ENCODE measurements at places on chromosomes 5 and 9. TPM values are rescaled to one million over a fixed set of nuclear protein-coding genes. Genes with fewer than 3 reads are reported as not detected.

GLRA1 gene
- not detected for polyA plus RNA-seq

STPG3 gene
- not detected for polyA plus RNA-seq

SURF2 gene
- polyA plus RNA-seq: 14.2 TPM

DNA sequence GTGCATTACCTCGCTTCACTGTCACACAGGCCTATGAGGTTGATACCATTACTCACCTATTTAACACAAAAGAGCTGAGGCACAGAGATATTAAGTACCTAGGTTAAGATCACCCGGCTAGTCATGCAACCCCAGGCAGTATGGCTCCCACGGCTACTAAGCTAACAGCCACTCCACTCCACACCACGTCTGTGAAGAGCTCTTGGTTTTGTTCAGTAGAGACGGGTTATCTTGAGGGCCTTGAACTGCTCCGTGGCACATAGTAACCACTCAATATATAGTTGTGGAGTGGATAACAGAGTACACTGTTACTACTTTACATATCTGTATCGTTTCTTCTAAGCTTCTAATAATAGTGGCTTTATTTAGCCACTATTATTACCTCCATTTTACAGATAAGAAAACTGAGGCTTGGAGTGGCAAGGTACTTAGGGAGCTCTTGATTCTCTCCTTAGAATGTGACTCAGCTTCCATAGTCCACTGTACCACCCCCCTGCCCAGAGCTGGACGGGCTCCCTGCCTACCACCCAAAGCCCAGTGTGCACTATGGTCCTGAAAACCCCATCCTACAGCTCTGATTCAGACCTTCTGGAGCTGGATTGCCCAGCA is 1.0 kb upstream of the CORO2A start:
- DNase-seq: no peak

DNA sequence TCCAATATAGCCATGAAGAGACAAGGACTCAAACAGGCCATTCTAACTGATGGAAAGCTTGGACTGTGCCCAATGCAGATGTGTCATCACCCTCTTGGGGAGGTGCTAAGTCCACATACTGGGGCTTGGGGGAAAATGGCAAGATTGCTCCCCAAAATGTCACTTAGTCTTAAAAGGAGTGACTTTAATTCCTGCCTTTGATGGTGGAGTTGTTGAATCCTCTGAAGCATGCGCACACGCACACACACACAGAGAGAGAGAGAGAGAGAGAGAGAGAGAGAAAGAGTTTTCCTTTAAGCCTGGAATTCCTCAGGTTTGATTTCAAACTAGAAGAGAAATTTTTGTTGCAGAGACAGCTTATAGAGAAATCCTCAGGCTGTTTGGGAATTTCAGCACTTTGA is 161.9 kb upstream of the GAS1 start:
- no peak for DNase-seq

- DNase-seq: no peak
Observed at GRCh38 chr5:138668451-138669380, 84.5 kb upstream of the CTNNA1 start.

DNA sequence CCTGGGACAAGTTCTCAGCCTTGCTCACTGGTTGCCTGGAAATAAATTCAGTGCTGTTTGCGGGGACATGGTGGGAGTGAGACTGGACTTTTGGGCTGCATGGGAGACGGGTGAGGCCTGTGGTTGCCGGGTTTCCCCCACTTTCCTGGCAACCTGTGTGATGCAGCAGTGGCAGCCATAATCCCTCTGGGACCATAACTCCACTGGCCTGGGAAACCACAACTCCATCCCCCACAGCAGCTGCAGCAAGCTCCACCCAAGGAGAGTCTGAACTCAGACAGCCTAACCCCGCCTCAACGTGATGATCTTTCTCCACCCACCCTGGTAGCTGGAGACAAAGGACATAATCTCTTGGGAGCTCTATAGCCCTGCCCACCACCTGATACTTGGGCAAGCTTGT is 349.9 kb downstream of the PIK3R1 start:
- no peak for DNase-seq

TAS2R1 gene
- polyA plus RNA-seq: not detected

- DNase-seq: no peak
Observed at GRCh38 chr5:37816883-37817282, 23.0 kb downstream of the GDNF start.

IFNK gene
- not detected for polyA plus RNA-seq

GRCh38 chr5:181248277-181248676 is 4.6 kb upstream of the RACK1 start:
- DNase-seq: no peak

- peak; percentile 45 for DNase-seq
Observed at GRCh38 chr9:16794871-16795639, 75.4 kb downstream of the BNC2 start.

FBXW5 gene
- 151 TPM for polyA plus RNA-seq

RASGRF2 gene
- polyA plus RNA-seq: 0.41 TPM

MYOT gene
- polyA plus RNA-seq: not detected

GRCh38 chr5:135010502-135011354 is 23.3 kb downstream of the PITX1 start:
- DNase-seq: no peak

TSSK1B gene
- 0.03 TPM for polyA plus RNA-seq

DNA sequence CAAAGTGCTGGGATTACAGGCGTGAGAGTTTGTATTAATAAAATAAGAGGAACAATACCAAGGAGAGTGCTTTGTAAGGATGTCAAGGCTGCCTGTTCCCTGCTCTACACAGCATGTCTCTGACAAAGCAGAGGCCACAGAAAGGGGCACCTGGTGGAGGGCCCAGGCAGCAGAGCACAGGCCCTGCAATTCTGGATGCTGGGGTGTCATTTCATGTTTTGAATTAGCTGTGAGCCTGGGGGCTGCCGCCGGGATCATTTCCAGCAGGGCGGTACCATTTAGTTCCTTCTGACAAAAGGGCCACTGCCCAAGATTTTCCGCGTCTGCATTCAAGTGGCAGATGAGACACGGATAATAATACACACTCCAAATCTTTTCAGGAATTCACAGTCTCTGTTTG is 396.9 kb downstream of the GADD45G start:
- no peak for DNase-seq

GRCh38 chr5:149166591-149167100 is 25.4 kb downstream of the ABLIM3 start:
- DNase-seq: no peak

DNA sequence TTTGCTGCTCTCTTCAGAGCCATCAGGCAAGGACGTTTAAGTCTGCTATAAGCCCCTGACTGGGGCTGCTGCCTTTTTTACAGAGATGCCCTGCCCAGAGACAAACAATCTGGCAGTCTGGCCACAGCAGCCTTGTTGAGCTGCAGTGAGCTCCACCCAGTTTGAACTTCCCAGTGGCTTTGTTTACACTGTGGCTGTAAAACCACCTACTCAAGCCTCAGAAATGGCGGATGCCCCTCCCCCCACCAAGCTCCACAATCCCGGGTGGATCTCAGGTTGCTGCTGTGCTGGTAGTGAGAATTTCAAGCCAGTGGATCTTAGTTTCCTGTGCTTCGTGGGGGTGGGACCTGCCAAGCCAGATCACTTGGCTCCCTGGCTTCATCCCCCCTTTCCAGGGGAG is 59.7 kb upstream of the SNCAIP start:
- DNase-seq: no peak

Data from endothelial cell of umbilical vein (primary cell).